Activated T-helper 9 cell treated with anti-CD3 and anti-CD28 coated beads, Interleukin-2, amount 50 U/mL, for 16 hours (primary cell): ENCODE measurements at places on chromosomes 13 and 19.

DNA sequence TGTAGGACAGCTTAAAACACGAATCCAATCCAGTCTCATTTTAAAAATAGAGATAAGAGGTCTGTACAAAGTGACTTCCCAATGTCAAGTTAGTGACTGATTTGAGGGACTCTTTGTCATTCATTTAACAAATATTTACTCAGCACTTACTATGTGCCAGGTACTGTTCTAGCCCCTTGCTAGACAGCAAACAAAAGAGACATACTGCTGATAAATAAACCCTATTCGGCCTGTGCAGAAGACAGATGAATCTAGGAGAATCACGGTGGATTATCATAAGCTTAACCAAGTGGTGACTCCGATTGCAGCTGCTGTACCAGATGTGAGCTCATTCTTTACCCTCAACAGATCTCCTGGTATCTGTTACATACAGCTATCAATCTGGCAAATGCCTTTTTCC, 6.4 kb upstream of the ELF1 start:
- DNase-seq, result no peak

GRCh38 chr19:51440846-51441409, 17.3 kb downstream of the SIGLEC8 start:
- peak; percentile 51 for DNase-seq

GRCh38 chr19:5452594-5453565, 2.3 kb upstream of the ZNRF4 start:
- no peak for DNase-seq

GRCh38 chr13:100148422-100148821, 59.5 kb downstream of the PCCA start:
- no peak for DNase-seq

- DNase-seq, result no peak
Measured at GRCh38 chr13:114311387-114311786, 2.9 kb upstream of the CHAMP1 start.
